ENCODE measurements at places on chromosomes 6 and 20. TPM values are rescaled to one million over a fixed set of nuclear protein-coding genes. Genes with fewer than 3 reads are reported as not detected.

Gene OXT
- not detected for total RNA-seq

Gene SLCO4A1
- 1.7 TPM for total RNA-seq

Gene SLC9A8
- 5.6 TPM for total RNA-seq

Gene TLDC2
- total RNA-seq: not detected

Gene AP5S1
- total RNA-seq: 3.7 TPM

Gene PAX1
- not detected for total RNA-seq

Gene GSTA3
- total RNA-seq: not detected

Gene LPA
- 0.22 TPM for total RNA-seq

Gene FAM162B
- not detected for total RNA-seq

Gene NCR2
- 0.58 TPM for total RNA-seq

Gene VGLL2
- total RNA-seq: 0.14 TPM

Gene MUCL3
- total RNA-seq: not detected

Gene C20orf204
- total RNA-seq: 0.87 TPM

Gene ZSCAN23
- 9.6 TPM for total RNA-seq

Gene HLA-DPB1
- total RNA-seq: 1.9 TPM

Gene NKAPL
- total RNA-seq: 1.1 TPM

Gene NUS1
- total RNA-seq: 32.6 TPM

Gene PLCB4
- total RNA-seq: 15.5 TPM

Gene PRELID3B
- 54.8 TPM for total RNA-seq

Gene PERP
- 4.7 TPM for total RNA-seq

Gene FAM83C
- total RNA-seq: not detected

Gene SRSF12
- 2.0 TPM for total RNA-seq

Gene DNAH8
- total RNA-seq: 0.05 TPM

Gene THBS2
- 42.2 TPM for total RNA-seq

Gene OR2B6
- 0.85 TPM for total RNA-seq

Gene MUC22
- total RNA-seq: 0.26 TPM

Data from motor neuron (in vitro differentiated cells).